Occipital lobe (tissue), 3 donors: ENCODE measurements at places on chromosomes 3 and 15. TPM values are rescaled to one million over a fixed set of nuclear protein-coding genes. Genes with fewer than 3 reads are reported as not detected.

GRCh38 chr15:92323525-92323924, 70.2 kb upstream of the ST8SIA2 start:
- no peak for DNase-seq

- no peak for DNase-seq
These were observed 76.2 kb downstream of the POLR2M start for GRCh38 chr15:57782731-57783130.

ACSBG1 gene
- 5.0 TPM for total RNA-seq

DNA sequence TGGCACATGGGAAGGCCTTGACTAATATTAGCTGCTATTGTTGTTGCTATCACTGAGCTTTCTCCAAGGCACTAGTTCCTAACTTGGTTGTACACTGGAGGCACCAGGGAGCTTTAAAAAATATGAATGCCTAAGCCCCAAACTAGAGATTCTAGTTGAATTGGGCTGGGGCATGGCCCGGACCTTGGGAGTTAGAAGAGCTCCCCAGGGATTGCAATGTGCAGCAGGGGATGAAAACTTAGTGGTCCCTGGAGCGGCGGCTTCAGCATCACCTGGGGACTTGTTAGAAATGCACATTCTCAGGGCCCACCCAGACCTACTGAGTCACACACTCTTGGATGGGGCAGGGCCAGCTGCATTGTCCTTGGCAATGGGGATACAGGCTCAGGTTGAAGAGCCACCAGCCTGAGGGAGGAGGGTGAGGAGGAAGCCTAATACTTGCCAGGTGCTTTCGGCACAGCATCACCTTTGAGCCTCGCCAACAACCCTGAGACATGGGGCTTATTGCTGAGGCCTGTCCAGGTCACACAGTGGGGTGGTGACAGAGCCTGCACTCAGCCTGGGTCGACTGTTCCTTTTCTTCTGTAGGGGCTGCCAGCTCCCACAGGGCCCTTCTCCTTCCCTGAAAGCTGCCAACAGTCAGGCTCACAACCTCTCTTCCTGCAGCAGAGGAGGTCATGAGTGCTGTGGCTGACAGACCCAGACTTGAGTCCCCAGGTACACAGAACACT, 84.5 kb downstream of the ATP2B2 start:
- DNase-seq, result no peak

GNB5 gene
- total RNA-seq, result 50.2 TPM

DNA sequence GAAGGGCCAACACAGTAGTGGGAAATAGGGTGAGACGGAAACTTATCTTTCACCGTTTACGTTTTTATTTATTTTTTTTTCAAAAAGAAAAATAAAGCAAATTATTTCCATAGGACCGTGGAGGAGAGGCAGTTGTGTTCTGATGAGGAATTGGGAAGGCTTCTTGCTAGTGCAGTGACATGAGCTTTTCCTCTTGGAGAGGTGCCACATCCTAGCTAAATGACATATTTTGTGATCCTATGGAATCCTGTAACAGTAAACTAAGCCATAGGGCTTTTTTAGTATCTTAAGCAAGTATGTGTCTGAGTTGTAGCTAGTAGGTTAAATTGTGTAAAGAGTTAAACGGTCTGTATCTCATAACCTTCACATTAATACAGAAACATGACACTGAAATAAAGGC, 609.9 kb downstream of the RBMS3 start:
- no peak for DNase-seq

DNA sequence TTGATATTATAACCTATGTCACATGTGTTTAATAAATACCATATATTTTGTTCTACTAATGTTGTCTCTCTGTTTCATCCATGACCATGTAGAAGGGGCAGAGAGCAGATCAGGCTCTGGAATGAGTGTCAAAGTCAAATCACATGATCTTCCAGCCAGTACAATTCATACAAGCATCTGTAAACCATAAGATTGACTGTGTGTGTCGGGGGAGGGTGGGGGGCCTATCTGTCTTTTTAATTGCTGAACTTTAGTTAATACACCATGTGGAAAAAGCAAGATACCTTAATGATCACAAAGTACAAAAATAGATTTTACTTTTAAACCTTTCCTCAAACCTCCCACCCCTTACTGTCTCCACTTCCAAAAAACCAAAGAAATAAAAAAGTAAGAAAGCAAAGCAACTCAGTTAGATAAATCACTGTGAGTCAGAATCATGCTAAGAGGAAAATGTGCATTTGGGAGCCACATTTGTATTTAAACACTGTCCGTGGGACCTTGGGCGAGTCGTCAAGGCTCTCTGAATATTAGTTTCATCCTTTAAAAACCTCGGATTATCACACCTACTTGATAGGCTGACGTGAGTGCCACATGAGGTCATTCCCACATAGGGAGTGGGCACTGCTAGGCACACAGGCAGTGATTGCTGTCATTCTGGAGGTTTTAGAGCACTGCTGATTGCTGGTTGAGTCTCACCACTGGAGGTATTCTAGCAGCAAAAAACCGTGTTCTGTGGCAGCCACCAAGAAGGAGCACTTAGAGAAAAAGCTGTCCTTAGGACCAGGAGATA, 21.0 kb upstream of the POLR2M start:
- no peak for DNase-seq

DNA sequence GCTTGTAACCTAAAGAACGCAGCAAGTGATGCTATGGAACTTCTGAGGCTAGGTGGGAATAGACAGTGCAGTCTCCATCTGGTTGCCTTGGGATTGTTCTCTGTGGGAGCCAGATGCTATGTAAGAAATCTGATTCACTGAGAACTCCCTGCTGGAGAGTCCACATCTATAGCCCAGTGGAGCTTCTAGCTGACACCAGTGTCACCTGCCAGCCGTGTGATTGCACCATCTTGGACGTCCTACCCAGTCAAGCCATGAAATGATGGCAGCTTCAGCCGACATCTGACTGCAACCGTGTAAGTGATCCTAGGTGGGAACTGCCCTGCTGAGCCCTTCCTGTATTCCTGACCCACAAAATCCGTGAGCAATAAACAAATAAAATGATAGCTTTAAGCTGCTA, 12.4 kb upstream of the FYCO1 start:
- DNase-seq, result no peak
